ENCODE measurements at places on chromosomes 2 and 18. TPM values are rescaled to one million over a fixed set of nuclear protein-coding genes. Genes with fewer than 3 reads are reported as not detected.

FSHR gene
- total RNA-seq = not detected

TP53I3 gene
- 56.7 TPM for total RNA-seq

LAPTM4A gene
- total RNA-seq = 404 TPM

DAW1 gene
- 0.65 TPM for total RNA-seq

TCF23 gene
- total RNA-seq = not detected

IWS1 gene
- total RNA-seq = 41.8 TPM

SNORC gene
- total RNA-seq = 2.2 TPM

IMPA2 gene
- 25.1 TPM for total RNA-seq

MFF gene
- total RNA-seq = 66.8 TPM

ELOA2 gene
- total RNA-seq = not detected

SMAD4 gene
- 113 TPM for total RNA-seq

GRB14 gene
- 2.4 TPM for total RNA-seq

PIEZO2 gene
- total RNA-seq = 142 TPM

DYSF gene
- total RNA-seq = 112 TPM

LIMS4 gene
- 3.3 TPM for total RNA-seq

KLHL41 gene
- total RNA-seq = 1.4 TPM
